ENCODE measurements at places on chromosomes 6 and 20.

GRCh38 chr6:140609956-140610355 is 1235.5 kb upstream of the CITED2 start:
- peak; percentile 6 for DNase-seq

- no peak for DNase-seq
Observed at GRCh38 chr6:142706210-142706609, 238.8 kb downstream of the HIVEP2 start.

DNA sequence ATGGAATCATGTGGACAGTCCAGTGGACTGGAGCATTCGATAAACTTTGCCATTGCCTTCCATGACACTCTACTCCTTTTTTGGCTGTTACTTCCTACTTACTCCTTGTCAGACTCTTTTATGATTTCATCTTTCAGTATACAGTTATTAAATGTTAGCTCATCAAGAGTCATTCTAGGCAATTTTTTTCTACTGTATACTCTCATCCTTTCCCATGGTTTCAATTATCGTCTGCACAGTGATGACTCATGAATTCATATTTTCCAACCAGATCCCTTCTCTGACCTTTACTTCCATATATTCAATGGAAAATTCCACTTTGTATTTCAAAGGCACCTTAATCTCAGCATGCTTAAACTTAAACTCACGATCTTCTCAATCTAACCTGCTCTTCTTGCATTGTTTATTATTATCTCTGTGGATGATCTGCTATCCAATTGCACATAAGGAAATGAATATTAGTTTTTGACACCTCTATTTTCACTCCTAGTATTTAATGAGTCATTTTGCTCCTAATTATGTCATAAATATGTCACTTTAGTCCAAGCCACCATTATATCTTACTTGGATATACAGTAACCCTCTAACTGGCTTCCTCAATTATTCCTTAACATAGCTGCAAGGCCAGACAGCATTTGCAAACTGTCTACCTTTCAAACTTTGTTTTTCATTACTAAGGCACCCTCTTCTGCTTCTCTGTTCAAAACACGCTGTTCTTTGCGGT is 427.5 kb downstream of the PHF3 start:
- no peak for DNase-seq

DNA sequence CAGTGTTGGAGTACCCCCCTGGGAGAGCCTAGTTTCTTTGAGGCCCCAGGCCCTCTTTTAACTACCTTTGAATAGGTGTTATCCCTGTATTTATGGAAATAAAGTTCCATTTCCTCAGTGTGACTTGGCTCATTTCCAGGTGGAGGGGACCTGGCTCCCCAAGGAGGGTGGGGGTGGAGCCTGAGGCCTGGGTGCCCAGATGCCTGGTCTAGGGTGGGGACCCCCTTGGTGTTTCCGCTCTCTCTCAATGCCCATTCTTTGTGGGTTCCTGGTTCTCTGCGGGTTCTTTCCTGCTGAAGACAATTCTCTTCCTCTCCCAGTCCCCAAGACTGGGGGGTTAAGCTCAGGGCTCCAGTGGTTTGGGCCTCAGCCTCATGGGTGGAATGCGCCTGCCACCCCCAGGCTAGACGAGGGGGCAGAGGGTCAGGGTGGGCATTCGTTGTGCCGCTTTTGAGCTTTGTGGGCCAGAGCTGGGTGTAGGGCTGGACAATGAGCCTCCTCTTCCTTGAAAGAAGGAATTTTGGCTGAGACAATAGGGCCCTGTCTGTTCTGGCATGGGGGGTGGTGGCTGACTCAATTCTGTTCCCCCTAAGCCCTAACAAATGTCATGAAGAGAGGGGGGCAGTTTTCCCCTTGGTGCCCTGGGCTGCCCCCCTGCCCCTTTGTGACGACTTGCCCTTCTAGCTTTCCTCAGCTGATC is 686 bp upstream of the EGFL8 start:
- no peak for DNase-seq

DNA sequence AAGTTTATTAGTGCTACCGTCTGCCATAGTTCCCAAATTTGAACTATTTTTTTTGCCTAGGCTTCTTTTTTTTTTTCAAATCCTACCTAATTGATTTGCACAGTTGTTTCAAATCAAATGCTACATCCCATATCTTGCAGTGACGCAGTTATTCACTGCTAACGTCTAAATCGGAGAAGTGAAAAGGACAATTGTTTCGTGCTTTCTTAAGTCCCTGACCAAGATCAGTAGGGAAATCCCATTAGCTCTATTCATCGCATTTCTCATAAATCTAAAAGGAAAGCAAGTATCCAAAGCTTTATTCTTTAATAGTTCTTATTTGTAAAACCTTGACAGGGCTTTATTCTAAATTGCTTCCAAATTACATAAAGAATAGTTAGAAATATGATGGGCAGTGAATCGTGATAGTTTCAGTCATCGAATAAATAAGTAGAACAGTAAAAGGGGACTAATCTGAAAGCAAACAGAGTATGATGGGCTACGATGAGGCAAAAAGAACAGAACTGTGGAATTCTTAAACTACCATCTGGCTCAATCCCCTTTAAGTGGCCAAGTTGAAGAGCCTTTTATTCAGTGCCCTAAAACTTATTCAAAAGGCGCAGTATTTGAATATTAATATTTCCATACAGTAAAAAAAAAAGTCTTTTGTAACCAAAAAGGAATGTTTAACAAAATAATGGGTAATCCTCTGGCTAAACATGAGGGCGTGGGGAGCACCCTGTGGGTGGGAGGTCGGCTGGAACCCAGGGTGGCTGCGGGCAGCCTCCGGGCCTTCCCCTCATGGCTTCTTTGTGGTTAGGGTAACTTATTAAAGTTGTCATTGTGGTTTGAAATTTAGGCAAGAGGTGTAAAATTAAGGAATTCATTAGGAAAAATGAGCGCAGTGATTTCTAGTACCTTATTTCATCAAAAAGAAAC is 3.0 kb upstream of the ARID1B start:
- DNase-seq, result no peak
